ENCODE measurements at places on chromosomes 6 and 20. TPM values are rescaled to one million over a fixed set of nuclear protein-coding genes. Genes with fewer than 3 reads are reported as not detected.
A peak's percentile ranks its signal among the peaks of the same experiment; 100 is the strongest.

The CTCFL gene
- 0.21 TPM for polyA plus RNA-seq

The EDN1 gene
- 2.0 TPM for polyA plus RNA-seq

The TBXT gene
- not detected for polyA plus RNA-seq

The TUBB2B gene
- polyA plus RNA-seq = 57.5 TPM

The PLCB4 gene
- polyA plus RNA-seq = 3.2 TPM

The POM121L2 gene
- polyA plus RNA-seq = not detected

The C6orf141 gene
- 3.0 TPM for polyA plus RNA-seq

The ZSCAN23 gene
- polyA plus RNA-seq = 6.7 TPM

The SLC22A16 gene
- 0.45 TPM for polyA plus RNA-seq

The RAB23 gene
- polyA plus RNA-seq = 10.1 TPM

The GNMT gene
- polyA plus RNA-seq = 0.49 TPM

The SFT2D1 gene
- 36.0 TPM for polyA plus RNA-seq

DNA sequence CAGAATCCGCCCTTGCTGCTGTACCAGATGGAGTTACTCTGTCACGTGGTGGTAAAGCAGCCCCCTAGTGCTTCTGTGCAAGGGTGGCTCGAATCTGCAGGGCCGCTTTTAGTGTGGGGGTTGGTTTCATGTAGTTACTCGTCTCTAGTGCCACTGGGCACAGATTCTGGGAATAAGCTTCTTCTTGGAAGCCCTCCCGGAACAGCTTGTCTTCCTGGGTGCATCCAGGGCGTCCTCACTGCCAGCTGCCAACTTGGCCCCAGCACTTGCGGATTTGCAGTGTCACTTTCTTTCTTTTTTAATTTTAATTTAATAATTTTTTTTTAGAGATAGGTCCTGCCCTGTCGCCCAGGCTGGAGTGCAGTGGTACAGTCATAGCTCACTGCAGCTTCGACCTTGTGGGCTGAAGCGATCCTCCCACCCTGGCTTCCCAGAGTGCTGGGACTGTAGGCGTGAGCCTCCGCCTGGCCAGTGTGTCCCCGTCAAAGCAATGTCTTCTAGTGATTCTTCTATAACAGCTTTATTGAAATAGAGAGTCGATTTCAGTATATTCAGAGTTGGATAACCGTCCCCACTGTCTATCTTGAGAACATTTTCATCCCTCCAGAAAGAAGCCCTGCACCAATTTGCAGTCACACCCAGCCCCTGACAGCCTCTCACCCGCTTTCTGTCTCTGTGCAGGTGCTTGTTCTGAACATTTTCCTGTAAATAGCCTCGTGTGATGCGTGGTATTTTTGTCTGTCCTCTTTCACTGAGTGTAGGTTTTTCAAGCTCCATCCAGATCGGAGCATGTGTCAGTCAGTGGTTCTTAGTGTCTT lies 25.9 kb downstream of the PYGB start:
- DNase-seq = no peak

DNA sequence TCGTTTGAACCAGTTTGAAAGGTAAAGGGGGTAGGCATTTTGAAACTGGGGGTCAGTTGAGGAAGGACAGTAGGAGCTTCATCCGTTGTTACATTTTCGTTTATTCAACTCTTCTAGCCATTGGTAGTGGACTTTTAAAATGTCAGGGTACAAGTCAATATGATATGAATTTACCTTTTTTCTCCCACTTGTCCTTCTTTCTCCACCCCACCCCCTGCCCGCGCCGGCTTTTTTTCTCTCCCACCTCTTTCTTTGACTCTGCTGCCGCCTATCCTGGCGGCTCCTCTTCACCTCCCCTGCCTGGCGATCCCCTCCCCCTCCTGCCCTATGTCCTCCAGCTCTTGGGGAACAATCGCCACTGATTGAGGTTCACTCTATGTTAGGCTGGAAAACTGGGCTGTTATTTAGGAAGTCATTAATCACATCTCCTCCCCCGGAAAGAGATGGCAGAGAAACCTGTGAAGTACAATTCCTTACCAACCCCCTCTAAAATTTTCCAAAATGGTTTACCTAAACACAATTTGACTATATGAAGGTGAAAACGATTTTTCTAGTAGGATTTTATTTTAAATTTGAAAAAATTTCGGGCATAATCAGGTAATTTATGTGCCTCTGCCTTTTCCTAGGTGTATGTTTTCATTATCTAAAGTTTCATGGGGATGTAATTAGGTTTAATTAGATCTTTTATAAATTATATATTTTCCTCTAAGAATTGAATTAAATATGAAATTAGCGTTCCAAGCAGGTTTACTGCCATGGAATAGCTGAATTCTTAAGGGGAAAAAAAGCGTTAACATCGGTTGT lies 778 bp upstream of the LIN28B start:
- no peak for DNase-seq

GRCh38 chr6:81767163-81767891 lies 14.8 kb upstream of the TENT5A start:
- no peak for DNase-seq

GRCh38 chr6:36682328-36683144 lies 4.0 kb downstream of the CDKN1A start:
- DNase-seq = no peak

- no peak for DNase-seq
These were observed 57.4 kb downstream of the GRIK2 start for GRCh38 chr6:101450901-101451300.

- no peak for DNase-seq
These were observed 5.1 kb downstream of the PEX6 start for GRCh38 chr6:42973926-42974325.

DNA sequence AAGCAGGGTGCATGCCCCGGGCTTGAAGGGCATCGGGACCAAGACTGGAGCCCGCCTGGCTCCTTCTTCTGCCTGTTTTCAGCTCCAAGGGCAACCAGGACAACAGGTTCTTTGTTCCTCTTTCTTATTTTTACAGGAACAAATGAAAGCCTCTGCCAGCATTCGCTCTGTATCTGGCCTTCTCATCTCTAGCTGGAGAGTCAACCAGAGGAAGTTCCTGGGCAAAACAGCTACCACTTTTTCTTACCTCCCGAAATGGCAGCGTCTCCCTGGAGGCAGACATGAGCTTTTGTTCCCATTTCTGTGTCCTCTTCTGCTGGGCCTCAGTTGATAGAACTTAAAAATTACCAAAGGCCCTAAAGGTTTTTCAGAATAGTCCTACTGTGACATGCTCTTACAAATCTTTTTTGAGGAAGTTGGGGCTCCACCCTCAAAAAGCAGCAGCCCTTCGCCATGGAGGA lies 74.1 kb upstream of the NAA20 start:
- no peak for DNase-seq

DNA sequence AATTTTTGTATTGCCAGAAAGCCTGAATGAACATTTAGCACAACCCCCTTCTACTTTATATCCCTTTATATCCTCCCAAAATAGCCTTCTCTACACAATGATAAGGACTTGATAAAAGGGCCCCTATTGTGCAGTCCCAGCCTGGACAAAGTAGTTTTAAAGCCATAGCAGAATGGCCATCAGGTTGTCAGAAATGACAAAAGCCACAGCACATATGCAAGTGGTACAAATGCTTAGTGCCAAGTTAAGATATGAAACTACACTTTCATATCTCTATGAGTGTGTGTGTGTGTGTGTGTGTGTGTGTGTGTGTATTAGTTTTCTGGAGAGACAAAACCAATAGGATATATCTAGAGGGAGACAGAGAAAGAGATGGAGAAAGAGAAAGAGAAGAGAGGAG lies 132.6 kb downstream of the SGK1 start:
- no peak for DNase-seq

DNA sequence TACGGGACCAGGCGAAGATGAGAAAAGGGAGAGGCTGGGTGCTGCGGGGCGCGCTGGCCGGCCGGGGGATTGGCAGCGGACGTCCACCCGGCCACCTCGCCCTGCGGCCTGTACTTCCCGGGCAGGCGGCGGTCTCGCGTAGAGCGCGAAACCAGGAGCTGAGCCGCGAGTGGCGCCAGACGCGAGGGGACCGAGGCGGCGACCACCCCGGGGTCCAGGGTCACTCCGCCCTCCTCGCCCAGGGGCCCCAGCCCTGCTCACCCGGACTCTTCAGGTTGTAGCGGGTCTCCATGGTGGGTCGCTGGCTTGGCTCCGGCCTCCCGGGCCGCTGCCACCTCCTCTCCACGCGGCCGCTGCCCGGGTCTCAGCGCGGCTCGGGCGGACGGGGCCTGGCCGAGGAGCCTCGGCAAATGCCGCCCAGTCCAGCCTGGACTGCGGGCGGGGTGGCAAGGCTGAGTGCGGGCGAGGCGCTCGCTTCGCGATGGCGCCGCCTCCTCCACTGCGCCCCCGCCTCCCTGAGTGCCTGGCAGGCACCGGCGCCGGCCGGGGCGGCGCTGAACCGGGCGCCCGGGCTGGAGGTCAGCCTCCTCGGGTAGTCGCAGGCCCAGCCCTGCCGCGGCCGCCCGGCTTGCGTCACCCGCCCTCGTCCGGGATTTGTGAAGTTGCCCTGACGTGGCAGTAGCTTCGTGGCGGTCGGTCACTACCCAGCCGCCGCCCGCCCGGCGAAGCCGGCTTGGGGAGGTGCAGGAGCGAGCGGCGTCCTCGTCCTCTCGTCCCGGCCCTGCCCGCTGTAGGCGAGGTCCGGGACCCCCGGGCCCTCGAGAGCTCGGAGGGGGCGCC lies at the start of gene UBE2J1:
Gene UBE2J1 (minus strand): TSS at position 445 of the 840 bp plus-strand sequence. CDS start 153 bp downstream, at position 292.
- peak; percentile 91 for DNase-seq

GRCh38 chr6:71478834-71479541 lies 190.4 kb downstream of the OGFRL1 start:
- peak; percentile 34 for DNase-seq

DNA sequence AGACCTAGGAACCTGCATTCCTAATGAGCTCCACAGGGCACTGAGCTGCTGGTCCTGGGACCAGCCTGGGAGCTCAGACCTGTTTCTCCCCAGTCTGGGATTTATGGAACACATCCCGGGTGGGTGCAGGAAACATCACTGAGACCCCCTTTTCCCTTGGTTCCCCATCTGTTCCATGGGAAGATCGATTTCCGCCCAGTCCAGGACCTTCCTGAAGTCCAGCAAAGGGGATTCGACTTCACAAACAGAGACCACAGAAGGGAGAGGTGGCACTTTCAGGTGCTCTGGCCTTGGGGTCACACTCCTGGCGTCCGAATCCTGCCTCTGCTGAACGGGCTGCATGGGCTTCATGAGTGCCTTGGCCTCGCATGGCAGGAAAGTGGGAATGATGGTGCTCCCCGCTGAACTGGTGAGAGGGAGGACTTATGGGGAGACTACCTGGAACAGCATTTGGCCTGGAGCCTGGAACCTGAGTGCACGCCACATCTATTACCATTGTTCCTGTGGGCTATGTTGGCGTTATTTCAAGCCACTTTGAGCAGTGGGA lies 296.3 kb downstream of the TAF4 start:
- DNase-seq = no peak

GRCh38 chr6:41289815-41290214 lies 3.3 kb upstream of the TREM1 start:
- no peak for DNase-seq

DNA sequence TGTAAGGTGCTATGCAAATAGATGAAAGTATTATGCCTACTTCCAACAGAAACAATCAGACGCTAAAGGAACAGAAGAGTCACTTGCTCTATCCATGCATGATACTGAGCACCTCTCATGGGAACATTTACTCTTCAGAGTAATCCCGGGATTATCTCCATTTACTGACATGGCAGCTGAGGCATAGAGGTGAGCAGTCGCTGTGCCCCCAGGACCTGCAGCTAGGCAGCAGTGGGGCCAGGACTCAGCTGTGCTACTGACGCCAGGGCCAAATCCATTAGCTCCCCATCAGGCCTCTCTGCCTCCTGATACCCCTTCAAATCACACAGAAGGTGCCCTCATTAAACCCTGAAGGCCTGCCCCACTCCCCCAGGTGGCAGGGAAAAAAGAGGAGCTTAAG lies 51.9 kb downstream of the TRAM2 start:
- DNase-seq = no peak

DNA sequence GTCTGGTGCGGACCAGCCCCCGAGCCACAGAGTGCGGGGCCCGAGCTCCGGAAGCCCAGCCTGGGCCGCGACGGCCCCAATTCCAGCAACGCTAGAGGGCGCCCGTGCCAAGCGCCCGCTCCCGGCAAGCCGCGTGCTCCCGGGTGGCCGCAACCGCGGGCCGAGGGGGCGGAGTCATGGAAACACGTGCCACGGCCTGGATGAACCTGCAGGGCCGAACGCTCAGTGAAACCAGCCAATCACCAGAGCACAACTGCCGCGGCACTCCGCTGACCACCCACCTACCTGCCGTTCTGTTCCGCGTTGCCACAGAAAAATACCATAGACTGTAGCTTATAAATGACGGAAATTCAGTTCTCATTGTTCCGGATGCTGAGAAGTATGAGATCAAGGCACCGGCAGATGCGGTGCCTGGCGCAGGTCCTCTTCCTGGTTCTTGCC lies 85.7 kb upstream of the FOXC1 start:
- peak; percentile 78 for DNase-seq

DNA sequence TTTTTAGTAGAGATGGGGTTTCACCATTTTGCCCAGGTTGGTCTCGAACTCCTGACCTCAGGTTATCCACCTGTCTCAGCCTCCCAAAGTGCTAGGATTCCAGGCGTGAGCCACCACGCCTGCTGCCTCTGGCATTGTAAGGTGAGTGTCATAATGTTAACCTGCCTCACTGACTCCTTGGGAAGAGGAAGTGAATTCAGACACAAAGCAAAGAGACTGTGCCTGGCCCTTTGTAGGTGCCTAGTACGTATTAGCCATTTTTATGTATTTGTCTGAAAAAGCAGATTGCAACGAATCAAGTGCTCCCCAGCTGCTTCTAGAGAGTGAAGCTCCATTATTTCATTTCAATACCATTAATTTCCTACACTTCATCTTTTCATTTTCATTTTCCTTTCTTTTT lies 260.5 kb downstream of the SAMD5 start:
- no peak for DNase-seq

GRCh38 chr6:83119742-83120300 lies 52.4 kb downstream of the DOP1A start:
- DNase-seq = no peak

DNA sequence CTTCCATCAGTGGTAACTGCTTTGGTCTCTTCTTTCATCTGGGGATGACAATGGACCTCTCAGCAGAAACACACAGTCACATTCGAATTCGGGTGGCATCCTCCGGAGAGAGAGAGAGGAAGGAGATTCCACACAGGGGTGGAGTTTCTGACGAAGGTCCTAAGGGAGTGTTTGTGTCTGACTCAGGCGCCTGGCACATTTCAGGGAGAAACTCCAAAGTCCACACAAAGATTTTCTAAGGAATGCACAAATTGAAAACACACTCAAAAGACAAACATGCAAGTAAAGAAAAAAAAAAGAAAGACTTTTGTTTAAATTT lies 6.1 kb downstream of the EDN1 start:
- DNase-seq = no peak

GRCh38 chr6:160259598-160259997 lies 977 bp upstream of the SLC22A2 start:
- no peak for DNase-seq

DNA sequence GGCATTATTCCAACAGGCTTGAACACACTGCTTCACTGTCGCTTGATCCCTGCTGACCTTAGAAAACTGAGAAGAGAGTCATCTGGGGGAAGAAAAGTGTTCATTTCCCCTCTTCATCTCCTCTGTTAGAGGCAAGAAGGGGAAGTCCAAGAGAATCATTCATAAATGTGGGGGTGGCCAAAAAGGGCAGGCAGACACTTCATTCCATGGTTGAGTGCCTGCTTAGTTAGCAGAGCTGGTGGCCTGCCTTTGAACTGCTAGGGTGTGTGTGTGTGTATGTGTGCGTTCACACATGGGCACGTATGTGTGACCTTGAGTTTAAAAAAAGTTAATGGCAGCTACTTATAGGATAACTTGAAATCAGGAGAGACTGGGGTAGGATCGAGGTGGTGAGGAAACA lies 39.4 kb upstream of the RFPL4B start:
- no peak for DNase-seq
